ENCODE measurements at places on chromosomes 1 and 21.

GRCh38 chr1:66360285-66360724 is 173.6 kb upstream of the SGIP1 start:
- DNase-seq, result no peak

DNA sequence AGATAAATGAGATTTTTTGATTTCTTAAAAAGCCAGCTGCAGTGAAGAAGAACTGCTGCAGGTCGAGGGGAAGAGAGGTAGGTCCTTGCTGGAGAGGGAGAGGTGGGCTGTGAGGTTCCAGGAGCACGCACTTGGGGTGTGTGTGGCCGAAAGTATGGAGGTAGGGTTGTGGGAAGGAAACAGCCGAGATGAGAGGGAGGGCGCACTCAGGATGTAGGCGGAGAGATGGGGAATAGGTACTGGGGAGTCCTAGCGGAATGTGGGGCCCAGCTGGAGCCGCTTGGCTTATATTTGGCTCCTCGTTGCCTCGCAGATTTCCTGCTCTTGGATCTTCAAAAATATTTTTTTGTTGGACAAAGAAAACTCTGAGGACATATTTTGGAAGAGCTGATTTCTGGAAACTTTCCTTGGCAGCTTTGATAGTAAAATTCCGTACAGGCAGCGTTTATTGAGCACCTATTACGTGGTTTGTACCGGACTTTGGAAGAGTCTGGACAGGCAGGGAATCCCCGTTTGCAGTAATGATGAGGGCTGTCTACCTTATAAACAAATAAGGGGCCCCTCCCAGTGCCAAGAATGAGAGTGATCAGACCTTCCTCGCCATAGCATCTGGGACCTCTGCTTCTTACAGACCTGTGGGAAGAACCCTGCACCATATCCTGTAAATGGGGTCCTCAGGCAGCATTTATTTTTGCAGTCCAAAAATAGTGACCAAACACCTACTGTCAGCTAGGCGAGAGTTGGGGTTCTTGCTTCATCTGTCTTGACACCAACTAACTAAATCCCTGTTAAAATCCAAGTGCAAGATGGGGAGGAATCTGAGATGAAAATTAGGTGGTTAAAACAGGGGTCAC is 1.5 kb downstream of the LRRC8D start:
- no peak for DNase-seq

- DNase-seq, result no peak
Observed at GRCh38 chr1:203649551-203649998, 22.9 kb downstream of the ATP2B4 start.

GRCh38 chr1:94792473-94793295 is 27.5 kb upstream of the SLC44A3 start:
- peak; percentile 49 for DNase-seq

DNA sequence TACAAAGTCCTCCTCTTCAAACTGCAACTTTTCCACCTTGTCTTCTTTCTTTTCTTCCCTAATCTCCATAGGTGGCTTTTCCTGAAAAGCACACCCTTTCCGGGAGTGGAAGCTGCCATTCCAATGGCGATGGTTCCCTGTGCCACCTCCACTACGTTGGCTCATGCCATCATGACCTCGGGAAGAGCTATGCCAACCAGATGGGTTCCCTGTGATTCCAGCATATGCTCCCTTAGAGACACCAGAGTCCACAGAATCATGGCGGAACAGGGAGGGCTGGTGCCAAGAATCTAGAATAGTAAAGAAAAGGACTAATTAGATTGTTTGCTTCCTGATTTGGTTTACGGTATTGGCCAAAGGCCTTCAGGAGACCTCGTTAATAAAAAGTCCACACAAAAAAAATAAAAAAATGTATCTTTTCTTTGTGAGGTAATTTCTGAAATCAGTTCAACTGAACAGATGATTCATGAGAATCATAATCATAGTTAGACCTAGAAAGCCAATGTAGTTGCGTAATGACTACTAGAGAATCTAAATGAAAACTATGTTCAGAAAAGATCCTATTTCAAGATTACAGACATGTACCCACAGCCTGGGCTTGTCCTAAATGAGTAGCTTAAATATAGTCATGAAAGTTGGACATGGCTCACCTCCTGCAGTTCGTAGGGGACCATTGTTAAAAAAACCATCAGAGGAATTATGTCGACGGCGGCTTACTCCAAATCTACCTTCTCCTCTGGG is 30.9 kb upstream of the CCDC17 start:
- DNase-seq, result no peak

GRCh38 chr21:25788677-25789076 is 53.9 kb downstream of the GABPA start:
- DNase-seq, result no peak

- DNase-seq, result peak; percentile 29
Observed at GRCh38 chr21:16037421-16037955, 307.7 kb downstream of the USP25 start.

- DNase-seq, result no peak
Observed at GRCh38 chr1:60847391-60847790, 235.0 kb upstream of the NFIA start.

- DNase-seq, result peak; percentile 72
Observed at GRCh38 chr1:201946224-201946908, at the start of gene LMOD1. TSS of gene LMOD1 (minus strand) at chr1:201946548. CDS start at chr1:201946340, 208 bp downstream.

- DNase-seq, result peak; percentile 35
Observed at GRCh38 chr1:202661136-202661845, 49.0 kb downstream of the SYT2 start.

DNA sequence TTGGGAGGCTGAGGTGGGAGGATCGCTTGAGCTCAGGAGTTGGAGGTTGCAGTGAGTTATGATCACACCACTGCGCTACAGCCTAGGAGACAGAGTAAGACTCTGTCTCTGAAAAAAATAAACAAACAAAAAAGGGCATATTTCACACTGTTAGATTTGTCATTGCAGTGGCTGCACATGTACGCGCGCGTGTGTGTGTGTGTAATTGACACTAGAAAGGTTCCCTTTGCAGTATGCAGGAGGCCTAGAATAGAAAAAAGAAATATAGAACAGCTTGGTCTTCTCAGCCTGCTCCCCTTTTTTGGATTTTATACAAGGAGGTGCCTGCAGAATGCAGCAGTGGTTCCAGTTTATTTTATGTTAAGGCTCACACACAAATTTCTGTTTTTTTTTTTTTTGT is 8.6 kb downstream of the MACO1 start:
- no peak for DNase-seq

- no peak for DNase-seq
Observed at GRCh38 chr1:94654459-94654858, 112.9 kb upstream of the F3 start.

DNA sequence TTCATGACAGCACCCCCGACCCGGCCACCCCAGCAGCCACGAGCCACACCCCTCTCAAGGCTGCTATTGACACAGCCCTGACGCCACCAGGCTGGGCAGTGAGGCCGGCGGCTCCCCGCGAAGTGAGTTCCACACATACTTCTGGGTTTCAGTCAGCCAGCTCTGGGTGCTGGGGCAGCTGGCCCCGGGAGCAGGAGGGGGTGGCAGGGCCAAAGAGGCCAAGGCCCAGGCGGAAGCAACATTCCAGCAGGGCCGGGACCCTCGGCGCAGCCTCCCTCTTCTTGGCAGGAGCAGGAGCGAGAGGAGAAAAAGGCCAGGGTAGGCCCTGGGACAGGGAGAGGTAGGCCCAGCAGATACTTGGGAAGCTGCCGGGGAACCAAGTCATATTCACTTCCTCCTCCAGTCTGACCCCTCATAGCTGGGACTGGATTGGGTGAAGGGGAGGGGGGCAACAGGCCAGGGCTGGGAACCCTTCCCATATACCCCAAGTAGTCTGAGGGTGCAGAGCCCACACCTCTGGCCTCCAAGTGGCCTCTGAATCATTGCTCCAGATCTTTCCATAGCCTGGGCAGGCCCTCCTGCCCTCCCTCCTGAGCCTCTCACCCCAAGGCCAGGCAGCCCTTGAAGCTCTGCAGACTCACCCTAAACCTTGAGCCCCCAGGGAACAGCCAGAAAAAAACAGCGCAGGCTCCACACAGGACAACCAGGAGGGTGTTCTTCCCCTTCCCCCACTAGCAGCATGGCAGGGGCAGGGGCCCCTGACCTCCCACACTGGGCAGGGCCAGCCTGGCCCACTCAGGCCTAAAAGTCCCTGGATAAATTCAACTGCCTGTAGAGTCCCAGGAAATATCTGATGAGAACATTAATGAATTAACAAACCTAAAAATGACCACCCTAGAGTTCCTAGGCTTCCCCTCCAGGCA is 5.7 kb downstream of the HSPG2 start:
- peak; percentile 71 for DNase-seq

DNA sequence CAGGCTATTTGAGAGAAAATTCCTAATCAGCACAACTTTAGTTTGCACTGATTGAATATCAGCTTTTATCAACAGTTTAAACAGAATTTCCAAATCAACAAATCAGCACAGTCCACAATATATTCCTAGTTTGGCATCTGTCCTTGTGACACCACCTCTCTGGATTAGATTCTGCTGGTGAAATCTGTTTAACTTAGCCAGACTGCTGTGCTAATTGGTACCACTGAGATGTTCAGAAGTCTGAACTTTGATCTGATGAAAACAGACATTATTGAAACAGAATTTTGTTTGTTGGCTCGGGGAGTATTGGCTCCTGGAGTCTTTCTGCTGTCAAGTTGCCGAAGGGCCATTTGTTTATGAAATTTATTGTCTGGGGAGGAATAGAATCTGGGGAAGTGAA is 17.0 kb upstream of the NGF start:
- DNase-seq, result no peak

DNA sequence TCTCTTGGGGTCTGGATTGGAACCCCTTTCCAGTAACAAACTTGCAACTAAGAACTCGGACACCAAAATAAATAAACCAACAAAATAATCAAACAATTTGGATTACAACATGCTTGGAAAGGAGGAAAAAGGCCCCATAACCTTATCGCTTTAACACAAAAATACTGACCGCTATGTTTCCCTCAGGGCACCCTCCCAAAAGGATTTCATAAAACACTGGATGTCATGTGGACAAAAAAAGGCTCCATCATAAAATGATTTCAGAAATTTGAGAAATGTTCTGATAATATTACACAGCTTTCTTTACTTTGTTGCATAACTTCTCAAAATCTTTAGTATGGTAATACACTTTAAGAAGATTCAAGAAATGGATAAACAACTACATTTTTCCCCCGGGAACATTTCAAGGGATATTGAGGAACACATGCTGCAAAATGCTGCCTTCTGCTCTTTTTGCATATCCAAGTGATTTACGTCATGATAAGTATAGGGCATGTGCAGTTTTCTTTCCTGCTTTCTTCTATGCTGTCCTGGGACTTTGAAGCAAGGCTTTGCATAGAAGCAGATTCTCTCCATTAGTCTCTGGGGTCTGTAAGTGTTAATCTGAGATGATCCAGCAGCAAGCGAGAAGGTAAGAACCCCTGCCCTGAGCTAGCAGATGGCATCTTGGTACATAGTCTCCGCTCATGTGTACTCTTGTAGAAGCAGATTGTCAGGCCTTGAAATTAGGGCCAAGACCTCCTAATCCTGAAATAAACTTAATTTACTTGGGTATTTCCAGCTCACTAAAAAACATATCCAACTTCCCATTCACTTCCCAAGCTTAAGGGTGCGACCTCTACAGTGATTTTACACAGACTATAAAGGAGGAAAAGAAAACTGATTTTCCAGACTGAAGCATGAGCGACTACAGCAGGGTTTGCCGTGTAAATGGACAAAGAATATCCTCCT is 85.5 kb upstream of the KIAA0040 start:
- no peak for DNase-seq

DNA sequence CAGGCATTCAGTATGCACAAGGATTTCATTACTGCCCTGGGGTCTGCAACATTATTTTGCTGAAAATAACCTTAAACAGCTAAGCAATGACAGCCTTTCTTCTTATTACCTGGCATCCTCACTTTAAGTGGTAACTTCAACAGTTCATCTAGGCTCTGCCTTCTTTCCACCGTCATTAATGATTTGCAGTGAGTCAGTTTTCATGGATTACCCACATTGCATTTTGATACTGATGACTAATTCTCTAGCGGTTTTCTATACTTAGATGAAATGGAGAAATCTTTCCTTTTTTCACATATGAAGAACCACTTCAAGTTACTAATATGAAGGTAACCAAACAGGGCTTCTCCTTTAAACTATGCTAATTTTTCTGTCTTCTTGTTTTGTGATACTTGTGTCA is 226.9 kb upstream of the TMPRSS15 start:
- DNase-seq, result no peak

- no peak for DNase-seq
Observed at GRCh38 chr1:107274227-107274626, 133.4 kb downstream of the NTNG1 start.

- no peak for DNase-seq
Observed at GRCh38 chr1:220222939-220223338, 49.3 kb downstream of the RAB3GAP2 start.

DNA sequence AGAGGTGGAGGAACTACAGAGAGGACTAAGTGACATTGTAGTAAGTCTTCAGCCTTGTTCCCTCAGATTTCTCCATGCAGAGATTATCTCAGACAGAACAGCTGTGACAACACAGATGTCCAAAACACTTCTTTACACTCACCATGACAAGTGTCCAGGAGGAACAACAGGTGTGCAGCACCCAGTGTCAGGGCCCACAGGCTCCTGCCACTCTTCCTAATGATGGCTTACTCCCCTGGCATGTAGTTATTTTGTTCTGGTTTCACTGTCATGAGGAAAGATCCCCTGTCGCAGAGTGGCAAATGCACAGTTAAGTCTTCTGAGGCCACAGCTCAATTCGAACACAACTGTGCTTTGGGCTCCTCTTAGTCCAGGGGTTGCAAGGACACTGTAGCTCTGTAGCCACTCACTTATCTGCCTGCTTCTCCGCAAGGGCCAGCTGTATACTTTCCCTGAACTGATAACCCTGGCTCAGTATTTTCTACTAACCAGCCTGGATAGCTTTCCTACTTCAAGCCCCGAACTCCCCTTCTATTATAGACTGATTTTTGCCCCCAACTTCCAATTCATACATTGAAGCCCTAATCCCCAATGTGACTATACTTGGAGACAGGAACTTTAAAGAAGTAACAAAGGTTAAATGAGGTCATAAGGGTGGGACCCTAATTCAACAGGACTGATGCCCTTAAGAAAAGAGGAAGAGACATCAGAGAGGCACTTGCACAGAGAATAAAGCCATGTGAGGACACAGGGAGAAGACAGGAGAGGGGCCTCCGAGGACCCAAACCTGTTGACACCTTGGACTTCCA is 11.1 kb downstream of the PDZK1 start:
- no peak for DNase-seq

DNA sequence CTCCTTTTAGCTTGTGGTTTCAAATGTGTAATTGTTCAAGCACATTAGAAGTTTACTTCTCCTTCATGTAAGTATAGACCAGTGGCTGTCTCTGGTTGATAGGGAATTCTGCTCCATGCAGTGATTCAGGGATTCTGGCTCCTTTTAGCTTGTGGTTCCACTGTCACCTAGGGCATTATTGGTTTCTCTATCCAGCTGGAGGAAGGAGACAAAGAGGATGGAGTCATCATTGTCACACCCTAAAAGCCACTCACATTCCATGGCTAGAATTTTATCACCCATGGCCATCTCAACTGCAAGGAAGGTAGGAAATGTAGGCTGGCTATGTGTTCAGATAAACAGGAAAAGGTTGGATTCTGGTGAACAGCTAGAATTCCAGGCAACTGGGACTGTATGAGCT is 131.2 kb downstream of the URB2 start:
- DNase-seq, result no peak
